OCI-LY7 (cell line): ENCODE measurements at places on chromosomes 16 and 17.

DNA sequence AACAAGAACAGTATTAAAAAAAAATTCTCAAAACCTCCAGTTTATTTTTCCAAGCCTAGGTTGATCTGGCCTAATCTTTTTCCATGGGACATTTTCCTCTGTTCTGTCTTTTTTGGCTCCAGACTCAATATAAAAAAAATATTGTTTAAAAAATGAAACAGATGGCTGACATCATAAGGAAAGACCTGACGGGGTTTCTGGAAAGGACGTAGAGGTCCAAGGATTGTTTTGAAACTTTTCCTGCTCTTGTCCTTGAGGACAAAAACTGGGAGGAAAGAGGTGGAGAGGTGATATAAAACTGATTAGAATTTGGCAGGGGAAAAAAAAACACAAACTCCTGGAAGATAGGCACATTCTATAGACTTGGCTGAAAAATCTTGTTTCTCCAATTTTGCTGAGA, 211.4 kb upstream of the CDH11 start:
- DNase-seq, result no peak

DNA sequence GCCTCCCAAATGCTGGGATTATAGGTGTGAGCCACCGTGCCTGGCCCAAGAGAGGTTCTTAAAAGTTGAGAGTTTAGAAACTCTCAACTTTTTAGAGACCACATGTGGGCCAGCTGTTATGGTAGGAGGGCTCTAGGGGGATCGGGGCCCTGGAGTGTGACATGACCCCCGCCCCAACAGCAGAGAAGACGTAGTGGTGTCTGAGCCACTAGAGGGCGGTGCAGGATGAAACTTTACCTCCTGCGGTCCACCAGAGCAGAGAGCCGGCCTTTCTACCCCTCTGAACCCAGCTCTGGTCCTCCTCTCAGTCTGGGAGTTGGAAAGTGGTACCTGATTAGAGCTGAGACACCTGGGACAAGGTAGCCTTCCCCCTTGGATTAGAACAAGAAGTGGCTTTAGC, 7.4 kb downstream of the CDK5RAP3 start:
- peak; percentile 70 for DNase-seq

DNA sequence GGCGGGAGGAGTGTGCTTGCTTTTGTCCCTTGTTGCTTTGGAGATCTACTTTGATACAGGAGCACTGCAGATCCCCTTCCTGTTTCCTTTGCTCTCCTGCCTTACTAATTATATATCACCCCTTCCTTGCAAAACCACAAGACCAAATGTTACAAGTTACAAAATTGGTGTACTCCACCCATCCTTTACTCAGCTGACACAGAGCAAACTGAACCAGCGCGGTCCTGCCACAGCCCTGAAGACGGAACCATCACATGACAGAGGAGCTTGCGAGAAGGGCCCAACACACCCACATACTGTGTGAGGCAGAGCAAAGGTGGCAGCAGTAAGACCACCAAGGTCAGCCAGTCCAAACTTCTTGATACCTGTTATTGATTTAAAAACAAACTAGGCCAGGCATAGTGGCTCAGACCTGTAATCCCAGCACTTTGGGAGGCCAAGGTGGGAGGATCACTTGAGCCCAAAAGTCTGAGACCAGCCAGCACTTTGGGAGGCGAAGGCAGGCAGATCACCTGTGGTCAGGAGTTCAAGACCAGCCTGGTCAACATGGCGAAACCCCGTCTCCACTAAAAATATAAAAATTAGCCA, 33.2 kb downstream of the CYTH1 start:
- peak; percentile 53 for DNase-seq

DNA sequence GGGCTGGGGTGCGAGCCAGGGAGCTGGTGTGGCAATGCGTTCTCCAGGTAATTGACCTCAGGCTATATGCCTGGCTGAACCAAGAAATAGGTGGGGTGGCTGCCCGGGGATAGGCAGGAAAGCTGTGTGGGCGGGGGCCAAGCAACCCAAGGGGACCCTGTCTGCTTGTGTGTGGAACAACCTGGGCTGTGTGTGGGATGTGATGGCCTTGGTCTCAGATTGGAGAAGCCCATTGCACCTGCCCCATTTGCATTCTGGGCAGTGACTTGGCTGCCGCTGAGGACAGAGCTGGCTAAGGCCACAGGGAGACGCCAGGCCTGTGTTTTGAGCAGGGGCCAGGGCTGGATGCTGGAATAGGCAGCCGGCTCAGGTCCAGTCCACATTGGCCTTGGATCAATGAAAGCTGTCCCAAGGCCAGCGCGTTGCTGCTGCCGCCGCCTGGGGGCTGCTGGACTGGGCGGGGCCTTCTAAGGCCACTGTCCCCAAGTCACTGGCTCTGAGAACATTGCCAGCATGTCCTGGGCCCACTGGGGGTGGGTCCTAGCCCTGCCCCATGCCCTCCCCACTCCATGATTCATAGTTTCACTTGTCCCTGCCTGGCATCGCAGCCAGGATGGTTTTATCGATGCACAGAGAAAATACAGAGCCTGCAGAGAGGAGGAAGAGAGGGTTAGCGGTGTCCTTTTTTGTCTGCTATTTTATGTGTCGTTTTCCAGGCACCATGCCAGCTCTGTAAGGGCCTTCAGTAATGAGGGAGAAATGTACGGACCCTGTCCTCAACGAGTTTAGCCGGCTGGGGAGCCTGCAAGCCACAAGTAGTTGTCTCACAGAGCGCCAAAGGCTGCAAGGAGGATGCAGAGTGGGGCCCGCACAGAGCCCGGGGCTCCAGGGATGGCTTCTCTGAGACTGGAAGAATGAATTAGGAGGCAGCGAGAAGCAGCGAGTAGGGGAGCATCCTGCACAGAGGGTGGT, 43.9 kb downstream of the NKD1 start:
- no peak for DNase-seq

DNA sequence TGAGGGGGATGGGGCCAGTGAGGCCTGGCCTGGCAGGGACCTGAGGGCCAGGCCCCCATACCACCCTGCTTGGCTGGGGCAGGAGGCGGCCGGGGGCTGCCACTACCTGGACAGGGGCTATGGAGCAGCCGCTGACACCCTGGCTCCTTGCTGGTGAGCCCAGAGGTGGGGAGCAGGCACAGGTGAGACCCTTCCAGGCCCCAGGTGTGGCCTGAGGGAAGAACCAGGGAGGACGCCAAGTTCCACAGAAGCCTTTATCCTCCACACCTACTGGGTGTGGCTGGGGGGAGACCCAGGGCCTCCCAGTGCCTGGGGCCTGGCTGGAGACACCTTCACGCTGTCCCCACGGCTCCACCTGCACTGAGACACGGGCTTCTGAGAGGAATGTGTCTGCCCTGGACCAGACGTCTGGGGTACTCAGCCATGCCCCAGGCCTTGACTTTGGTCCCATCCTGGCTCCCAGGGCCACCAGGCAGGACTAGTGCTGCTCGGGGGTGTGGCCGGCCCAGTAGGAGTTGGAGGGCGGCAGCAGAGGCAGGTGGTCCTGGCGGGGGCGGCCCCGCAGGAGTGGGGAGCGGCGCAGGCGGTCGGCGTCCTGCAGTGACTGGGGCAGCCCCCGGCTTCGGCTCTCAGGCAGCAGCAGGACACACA, 4.7 kb downstream of the SLC22A31 start:
- no peak for DNase-seq

DNA sequence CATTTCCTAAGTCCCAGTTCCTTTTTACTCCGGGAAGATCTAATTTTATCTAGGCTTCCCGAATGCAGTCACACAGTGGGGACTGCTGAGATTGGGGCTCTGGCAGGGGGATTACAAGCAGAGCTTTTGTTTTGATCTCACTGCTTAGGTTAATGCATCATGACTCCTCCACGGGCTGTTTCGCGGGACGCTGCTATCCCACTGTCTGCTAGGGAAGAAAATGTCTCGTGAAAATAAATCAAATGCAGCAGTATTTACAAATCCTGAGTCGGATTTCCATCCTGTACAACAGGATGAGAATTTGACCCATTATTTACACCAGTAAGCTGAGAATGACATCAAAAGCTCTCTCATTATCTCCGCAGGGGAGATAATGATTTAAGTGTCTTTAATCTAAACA, 83.8 kb downstream of the CDH11 start:
- DNase-seq, result no peak

GRCh38 chr16:11572301-11572995, 14.3 kb downstream of the LITAF start:
- DNase-seq, result no peak

DNA sequence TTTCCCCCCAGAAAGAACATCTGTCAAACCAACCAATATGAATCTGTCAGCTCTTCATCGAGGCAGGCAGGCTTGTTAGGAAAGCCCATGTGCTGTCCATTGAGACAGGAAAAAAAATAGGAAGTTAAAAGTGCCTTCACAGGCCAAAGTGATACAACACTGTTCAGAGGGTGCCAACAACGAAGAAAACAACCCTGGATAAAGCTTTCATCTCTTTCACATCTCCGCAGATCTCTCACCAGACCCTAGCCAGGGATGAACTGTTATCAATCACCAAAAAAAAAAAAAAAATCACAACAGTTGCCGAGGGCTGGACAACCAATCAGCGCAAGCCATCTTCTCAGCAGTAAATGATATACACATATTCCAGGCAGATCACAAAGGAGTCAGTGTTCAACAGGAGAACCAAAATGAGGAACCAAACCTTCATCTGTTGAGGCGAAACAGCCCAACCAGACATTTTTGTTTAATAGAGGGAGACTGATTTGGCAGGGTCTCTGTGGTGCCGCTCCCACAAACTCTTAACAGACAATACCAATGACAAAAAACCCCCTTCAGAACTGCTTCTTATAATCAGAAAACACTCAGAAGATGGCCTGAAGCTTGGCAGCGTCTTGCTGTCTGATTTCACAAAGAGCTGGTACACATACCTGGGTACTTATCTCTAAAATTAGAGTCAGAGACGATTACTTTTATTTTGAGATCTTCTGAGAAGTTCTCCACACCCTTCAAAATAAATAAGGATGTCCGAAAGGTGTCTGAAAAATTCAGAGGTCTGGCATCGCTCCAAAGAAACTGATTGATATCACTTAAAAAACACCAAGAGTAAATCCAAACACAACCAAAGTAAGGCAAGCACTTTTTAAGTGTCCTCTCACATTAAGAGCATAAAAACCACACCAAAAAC, 1.8 kb downstream of the MAP3K14 start:
- peak; percentile 71 for DNase-seq

DNA sequence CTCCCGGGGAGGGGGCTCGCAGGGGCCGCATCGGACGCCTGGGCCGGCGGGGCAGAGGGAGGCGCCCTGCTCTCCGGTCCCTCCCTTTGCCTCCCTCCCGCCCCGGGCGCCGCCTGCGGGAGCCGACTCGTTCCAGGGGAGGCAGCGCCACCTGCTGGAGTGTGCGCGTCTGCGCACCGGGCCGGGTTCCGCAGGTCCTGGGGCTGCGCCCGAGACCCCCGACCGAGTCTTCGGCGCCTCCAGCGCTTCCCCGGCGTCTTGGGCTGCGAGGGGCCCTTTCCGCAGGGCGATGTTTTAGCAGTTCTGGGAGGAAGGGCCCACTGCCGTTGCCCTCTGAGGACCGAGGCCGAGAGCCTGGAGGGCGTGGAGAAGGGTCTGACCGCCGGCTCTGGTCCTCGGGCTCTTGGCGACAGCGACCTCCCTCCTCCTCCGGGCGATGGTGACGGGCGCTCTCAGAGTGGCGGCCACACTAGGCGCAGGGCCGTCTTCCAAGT, 106.3 kb downstream of the SEC14L1 start:
- peak; percentile 91 for DNase-seq

DNA sequence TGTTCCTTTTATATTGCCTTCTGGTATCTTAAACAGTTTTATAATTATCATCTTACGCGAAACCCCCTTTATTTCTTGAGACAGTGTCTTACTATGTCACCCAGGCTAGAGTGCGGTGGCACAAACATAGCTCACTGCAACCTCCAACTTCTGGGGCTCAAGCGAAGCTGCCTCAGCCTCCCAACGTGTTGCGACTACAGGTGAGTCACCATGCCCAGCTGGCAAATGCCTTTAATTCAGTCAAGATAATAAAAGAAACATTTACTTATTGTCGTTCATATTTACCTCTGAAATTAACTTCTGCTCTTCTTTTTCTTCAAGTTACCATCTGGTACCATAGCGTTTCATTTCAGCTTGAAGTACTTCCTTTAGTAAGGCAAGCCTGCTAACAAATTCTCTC, 43.9 kb downstream of the FBXL20 start:
- no peak for DNase-seq

GRCh38 chr17:65109990-65110680, 27.0 kb upstream of the RGS9 start:
- DNase-seq, result no peak

GRCh38 chr17:58452738-58453137, 35.4 kb upstream of the RNF43 start:
- DNase-seq, result no peak

- DNase-seq, result no peak
These were observed 13.4 kb downstream of the C17orf58 start for GRCh38 chr17:67982686-67983382.

- no peak for DNase-seq
These were observed 87.3 kb upstream of the CORO6 start for GRCh38 chr17:29709866-29710519.

GRCh38 chr16:1080801-1081733, 8.5 kb downstream of the SSTR5 start:
- no peak for DNase-seq

- DNase-seq, result no peak
These were observed at the start of gene C16orf54 for GRCh38 chr16:29745853-29746345. C16orf54 (minus strand) TSS chr16:29745990; CDS start chr16:29744951, 1,039 bp downstream.

- no peak for DNase-seq
These were observed 7.0 kb downstream of the COX4I1 start for GRCh38 chr16:85806539-85806938.

DNA sequence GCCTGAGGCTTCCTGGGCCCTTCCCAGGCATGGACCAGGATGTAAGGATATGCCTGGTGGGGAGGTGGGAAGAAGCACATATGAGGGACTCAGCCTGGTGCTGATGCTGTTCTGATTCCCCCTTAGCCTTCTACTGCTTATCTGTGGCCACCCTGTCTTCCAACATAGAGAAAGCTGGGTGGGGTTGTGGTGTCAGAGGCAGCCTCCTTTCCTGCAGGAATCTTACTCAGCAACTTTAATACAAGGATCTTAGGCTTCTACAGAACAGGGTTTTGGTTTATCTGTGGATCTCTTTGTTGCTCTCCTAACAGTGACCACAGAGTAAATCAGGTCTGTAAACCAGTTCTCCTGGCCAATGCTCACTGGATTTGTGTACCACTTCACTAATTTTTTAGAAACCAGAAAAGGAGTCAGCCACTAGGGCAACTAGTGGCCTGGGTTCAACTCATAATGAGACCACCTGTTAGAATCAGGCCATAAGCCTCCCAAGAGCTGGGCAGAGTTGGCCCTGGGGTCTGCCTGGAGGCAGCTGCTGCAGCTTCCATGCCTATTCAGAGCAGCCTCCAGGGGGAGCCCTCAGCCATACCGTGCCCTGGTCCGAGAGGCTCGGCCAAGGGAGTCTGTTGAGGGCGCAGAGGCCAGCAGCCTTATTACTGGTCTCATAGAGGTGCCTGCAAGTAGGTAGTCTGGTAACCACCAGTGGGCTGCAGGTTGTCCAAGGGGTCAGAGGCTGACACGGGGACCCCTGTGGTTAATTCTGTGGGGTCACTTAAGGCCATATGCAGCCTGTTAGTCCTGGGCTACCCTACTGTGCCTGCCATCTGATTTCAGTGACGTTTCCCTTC, 7.1 kb downstream of the HAS3 start:
- DNase-seq, result peak; percentile 70

- no peak for DNase-seq
These were observed 44.2 kb downstream of the MARF1 start for GRCh38 chr16:15598648-15599190.

- no peak for DNase-seq
These were observed 5.5 kb upstream of the CACNG5 start for GRCh38 chr17:66829386-66829864.
